ENCODE measurements at places on chromosomes 1 and 21.

GRCh38 chr1:170705981-170706380 is 42.0 kb downstream of the PRRX1 start:
- no peak for DNase-seq

DNA sequence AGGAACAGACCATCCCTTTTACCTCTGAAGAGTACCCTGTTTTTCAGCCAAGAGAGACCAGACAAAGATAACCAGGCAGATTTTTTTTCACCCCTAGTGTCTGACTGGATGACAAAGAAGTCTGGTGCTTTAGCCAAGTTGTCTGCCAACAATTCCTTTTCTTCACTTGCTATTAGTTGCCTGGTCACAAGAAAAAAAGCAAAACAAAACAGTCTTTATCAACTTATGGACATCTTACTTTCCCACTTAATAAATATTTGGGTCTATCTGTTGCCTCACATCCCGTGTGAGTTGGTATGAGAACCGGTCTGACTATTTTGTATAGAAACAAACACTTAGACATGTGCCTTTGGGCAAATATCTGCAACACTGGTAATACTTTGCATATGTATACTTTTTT is 662.9 kb downstream of the PLPP3 start:
- no peak for DNase-seq

DNA sequence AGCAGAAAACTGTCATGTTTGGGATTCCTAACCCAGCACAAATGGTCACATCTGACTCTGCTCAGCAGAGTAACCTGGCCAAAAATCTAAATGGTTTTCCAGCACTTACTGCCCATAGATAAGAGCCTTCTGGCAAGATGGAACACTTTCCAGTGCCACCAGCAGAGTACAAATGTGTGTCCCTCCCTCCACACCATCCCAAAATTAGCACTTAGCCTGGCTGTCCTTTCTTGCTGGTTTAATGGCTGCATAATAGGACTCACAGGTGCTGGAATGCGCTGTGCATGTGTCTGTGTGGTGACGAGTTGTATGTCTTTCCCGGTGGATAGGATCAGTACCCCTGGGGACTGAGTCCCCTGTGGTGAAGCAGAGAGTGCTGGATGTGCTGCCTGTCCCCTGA is 49.8 kb upstream of the GJB5 start:
- no peak for DNase-seq

DNA sequence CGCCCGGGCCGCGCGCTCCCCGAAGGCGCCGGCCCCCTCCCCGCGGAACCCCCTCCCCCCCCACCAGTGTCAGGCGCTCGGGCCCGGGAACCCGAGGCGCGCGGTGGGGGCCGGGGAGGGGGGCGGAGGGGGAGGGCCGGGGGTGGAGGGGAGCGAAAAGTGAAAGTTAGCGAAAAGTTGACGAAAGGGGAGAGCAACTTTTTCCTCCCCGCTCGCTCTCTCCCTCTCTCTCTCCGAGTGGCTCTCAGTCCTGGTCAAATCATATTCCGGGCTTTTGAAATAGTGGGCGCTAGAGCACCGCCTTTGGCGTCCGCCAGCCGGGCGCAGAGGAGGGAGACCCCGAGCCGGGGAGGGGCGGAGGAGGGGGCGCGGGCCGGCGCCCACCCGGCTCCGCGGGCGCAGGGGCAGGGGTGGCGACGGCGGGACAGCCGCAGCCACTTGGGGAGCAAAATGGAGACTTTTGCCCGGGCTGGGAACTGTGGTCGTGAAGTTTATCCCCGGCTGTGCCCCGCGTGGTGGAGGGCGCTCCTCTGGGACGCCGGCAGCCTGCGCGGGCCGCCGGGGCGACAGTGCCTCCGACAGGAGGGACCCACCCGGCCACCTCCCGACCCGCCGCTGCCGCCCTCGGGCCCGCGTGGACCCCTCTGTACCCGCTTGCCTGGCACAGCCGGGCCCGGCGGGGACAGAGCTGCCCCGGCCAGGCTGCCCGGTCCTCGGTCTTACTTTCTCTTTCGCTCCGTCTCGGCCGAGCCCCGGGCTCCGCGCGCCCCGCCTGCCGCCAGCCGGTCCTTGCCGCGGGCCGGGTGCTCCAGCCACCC is 697 bp downstream of the PRDM16 start:
- DNase-seq, result peak; percentile 43

DNA sequence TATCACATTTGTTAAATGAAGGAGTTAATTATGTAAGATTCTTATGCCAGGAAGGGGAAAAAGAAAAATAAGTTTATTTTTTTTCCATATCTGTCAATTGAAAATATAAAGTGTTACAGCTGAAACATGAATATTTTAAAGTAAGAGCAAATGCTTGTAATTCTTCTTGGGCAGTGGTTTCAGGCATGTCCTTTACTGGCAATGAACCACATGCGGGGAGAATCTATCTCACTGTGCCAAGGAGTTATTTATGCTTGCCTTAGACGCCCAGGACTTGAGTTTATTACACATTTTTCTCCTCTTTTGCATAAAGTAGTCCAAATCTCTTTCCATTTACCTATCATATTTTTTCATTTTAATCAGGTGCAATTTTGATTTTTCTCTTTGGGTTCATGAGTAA is 207.8 kb upstream of the NRIP1 start:
- no peak for DNase-seq

DNA sequence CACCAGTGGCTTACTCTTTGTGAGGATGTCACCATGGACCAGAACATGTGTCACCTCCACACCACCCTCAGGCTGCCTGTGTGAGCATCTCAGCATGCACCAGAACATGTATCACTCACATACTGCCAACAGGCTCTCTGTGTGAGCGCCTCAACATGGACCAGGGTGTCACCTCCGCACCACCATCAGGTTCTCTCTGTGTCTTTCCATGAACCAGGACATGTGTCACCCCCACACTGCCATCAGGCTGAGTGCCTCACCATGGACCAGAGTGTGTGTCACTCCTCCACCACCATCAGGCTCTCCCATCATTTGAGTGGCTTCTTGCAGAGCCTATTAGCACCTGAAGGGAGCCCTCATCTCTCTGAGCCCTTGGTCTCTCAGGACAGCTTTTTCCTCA is 125.2 kb downstream of the ZNF648 start:
- no peak for DNase-seq

GRCh38 chr1:198245379-198245778 is 88.6 kb downstream of the NEK7 start:
- DNase-seq, result no peak

GRCh38 chr1:207810173-207810572 is 58.3 kb downstream of the CD46 start:
- no peak for DNase-seq
